ENCODE measurements at places on chromosomes 13 and 19.

DNA sequence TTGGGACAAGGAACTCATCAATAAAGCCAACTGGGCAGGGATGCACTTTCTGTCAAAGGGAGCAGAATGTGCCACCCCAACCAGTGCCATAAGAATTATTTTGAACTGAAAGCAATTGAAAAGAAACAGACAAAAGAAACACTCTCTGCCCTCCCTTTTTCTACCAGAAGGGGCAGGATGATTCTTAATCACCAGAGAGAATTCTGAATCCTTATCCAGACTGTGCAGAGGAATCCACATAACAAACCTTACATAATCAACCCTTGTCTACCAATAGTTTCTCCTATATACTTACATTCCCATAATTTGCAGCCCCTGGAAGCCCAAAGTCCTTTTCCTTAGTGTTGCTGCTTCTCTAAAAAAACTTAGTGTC is 520.7 kb upstream of the NBEA start:
- no peak for DNase-seq

DNA sequence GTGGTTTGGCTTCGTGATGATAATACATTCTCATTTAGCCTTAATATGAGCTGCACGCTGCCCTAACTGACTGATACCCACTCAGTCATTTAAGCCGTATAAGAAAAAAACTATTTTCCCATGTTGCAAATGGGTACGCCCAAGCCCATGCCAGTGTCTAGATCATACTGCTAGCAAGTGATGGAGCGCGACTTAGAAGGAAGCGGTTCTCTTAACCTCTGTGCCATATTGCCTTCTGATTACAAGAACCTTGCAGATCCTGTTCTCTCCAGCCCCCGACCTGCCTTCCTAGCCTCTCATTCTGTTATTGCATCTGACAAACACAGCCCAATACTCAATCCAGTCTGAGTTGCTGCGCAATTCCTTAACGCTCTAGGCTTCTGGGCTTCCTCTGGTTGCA is 603 bp downstream of the GPALPP1 start:
- no peak for DNase-seq

DNA sequence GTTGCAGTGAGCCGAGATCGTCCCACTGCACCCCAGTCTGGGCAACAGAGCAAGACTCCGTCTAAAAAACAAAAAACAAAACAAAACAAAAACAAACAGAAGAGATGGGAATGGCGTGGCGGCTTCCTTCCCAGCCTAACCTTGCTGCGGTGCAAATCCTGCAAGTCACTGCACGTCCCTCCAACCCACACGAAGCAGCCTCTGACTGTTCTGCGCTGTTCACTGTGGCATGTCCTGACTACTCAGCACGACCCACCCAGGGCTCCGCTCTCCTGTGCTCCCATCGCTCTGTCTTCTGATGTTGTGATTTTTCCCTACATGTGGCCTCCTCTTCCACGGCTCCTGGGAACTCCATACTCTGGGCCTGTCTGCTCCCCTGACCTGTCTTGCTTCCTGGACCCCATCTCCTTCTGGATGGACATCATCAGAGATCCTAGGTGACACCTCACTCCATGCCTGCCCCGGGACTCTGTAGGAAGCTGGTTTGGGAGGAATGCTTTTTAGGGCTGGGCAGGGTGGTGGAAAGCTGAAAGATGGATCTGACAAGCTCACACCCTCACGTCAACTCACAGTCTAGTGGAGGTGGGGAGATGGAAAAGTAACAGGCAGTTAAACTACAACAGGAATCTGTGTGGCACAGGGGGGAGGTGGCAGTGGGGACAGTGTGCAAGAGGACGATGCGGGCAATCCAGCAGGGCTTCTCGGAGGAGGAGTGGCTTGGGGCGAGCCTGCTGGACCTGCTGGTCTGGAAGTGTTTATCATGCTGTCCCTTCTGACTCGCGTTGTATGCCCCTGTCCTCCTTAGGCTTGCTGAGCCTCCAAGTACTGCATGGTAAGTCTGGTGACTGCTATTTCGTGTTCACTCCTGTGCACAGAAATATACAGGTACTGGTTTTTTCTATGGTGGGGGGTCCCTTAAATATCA is 18.8 kb downstream of the ZSCAN5A start:
- DNase-seq: no peak

- DNase-seq: peak; percentile 60
Measured at GRCh38 chr13:110521946-110522345, 39.6 kb downstream of the RAB20 start.

DNA sequence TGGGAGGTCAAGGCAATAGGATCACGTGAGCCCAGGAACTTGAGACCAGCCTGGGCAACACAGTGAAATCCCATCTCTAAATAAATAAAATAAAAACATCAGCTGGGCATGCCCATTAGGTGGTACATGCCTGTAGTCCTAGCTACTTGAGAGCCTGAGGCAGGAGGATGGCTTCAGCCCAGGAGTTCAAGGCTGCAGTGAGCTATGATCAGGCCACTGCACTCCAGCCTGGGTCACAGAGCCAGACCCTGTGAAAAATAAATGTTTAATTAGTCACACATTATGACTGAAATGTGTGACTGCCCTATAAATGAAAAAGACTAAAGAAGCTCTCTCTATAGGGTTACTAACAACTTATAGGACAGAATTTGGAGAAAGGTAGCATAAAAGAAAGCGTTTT is 37.7 kb downstream of the USP12 start:
- no peak for DNase-seq

DNA sequence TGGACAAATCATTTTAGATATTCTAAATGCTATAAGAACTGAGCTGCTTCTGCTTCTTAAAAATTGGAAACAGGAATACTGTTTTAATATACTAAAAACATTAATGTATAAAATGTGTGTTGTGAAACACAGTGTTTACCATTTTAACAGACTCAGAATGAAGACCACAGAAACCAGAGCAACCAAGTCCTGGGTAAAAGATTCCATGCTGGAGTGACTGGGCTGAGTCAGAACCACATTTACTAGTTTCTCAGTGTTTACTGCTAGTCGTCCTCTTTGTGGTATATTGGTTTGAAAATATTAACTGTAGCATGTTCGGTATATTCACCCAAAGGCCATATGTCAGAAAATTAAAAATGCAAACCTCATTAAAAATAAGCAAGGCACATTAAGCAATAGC is 31.9 kb downstream of the ANKRD10 start:
- DNase-seq: no peak

DNA sequence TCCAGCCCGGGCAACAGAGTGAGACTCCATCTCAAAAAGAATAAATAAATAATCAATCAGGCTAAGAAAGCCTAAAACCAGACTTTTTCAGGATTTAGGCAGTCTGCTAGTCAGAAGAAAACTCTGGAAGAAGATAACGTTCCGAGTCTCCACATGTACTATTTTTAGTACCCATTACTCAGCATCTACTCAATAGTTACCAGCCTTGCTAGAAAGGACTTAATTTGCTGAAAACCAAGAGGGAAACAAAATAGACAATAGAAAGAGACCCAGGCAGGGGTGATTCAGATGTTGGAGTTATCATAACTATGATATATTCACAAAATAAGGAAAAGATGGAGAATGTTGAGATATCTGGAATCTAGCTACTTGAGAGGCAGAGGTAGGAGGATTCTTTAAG is 3.6 kb upstream of the LIN7B start:
- no peak for DNase-seq

DNA sequence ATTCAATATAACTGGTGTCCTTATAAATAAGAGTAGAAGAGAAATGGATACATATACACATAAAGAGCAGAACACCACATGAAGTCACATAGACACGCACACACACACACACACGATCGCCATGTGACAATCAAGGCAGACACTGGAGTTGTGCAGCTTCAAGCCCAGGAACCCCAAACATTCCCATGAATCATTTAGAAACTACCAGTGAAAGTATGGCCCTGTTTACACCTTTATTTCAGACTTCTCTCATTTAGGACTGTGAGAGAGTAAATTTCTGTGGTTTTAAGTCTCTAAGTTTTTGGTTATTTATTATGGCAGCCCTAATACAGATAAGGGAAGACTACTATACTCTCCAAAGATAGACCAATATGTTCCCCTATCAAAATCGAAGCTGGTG is 20.4 kb upstream of the TNFSF13B start:
- no peak for DNase-seq

- DNase-seq: no peak
Measured at GRCh38 chr13:100673713-100674571, 653 bp downstream of the TMTC4 start.

GRCh38 chr19:16449330-16449961 is 22.3 kb downstream of the EPS15L1 start:
- DNase-seq: no peak

GRCh38 chr19:47765523-47766358 is 12.8 kb upstream of the SELENOW start:
- DNase-seq: no peak

DNA sequence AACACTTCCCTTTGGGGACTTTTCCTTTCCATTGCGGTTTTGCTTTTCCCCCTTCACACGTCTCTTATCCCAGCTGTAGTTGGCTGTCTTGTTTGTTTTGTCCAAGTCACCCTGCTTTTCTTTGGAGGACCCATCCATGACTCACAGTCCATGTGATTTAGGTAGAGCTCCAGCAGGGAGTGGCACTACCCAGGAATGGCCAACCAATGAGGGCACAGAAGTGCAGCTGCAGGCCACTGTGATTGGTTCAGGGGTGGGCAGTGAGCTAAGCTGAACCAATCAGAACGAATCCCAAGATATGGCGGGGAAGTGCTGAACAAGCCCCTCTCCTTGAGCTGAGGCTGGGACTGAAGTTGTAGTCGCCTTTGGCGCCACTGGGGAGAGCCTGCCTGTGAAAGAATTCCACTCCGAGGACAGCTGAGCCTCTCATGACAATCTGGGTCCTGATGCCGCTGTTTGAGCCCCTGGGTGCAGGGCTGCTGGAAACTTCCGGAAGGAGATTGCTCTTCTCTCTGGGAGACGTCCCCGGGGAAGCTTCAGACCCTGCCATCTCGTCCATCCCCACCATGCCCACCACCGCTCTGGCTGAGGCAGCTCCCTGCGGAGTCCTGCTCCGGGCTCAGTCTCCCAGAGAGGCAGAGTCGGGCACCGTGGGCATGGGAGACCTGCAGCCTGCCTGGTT is 62.9 kb upstream of the URI1 start:
- no peak for DNase-seq

GRCh38 chr13:99900960-99901359 is 70.6 kb downstream of the ZIC5 start:
- DNase-seq: no peak

GRCh38 chr13:64164435-64164834 is 2748.8 kb upstream of the PCDH20 start:
- DNase-seq: peak; percentile 39

- no peak for DNase-seq
Measured at GRCh38 chr13:73578251-73578875, 519.6 kb downstream of the KLF5 start.

DNA sequence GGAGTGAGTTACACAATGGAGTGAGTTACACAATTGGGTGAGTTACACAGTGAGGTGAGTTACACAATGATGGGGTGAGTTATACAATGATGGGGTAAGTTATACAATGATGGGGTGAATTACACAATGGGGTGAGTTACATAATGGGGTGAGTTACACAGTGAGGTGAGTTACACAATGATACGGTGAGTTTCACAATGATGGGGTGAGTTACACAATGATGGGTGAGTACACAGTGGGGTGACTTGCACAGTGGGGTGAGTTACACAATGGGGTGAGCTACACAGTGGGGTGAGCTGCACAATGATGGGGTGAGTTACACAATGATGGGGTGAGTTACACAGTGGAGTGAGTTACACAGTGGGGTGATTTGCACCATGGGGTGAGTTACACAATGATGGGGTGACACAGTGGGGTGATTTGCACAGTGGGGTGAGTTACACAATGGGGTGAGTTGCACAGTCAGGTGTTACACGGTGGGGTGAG is 52.5 kb upstream of the GAS6 start:
- no peak for DNase-seq

DNA sequence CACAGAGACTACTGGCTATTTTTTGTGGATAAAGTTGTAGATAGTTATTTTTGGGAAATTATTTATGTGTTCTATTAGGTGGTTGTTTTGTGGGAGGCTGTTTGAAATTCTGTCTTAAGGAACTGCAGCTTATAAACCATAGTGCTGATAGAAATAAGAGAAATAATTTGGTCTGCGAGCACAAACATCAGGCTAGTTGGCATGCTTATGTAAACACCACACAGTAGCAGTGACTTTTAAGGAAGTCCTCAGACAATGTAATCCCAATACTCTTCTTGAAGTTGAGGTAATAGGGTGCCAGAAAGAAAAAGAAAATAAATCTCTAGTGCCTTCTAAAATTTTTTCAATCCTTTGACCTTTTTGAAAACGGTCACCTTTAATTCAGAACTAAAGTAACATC is 23.9 kb downstream of the KL start:
- no peak for DNase-seq

- no peak for DNase-seq
Measured at GRCh38 chr13:26996965-26997752, 174.5 kb downstream of the USP12 start.

GRCh38 chr19:13613447-13613846 is 107.2 kb upstream of the CACNA1A start:
- no peak for DNase-seq

DNA sequence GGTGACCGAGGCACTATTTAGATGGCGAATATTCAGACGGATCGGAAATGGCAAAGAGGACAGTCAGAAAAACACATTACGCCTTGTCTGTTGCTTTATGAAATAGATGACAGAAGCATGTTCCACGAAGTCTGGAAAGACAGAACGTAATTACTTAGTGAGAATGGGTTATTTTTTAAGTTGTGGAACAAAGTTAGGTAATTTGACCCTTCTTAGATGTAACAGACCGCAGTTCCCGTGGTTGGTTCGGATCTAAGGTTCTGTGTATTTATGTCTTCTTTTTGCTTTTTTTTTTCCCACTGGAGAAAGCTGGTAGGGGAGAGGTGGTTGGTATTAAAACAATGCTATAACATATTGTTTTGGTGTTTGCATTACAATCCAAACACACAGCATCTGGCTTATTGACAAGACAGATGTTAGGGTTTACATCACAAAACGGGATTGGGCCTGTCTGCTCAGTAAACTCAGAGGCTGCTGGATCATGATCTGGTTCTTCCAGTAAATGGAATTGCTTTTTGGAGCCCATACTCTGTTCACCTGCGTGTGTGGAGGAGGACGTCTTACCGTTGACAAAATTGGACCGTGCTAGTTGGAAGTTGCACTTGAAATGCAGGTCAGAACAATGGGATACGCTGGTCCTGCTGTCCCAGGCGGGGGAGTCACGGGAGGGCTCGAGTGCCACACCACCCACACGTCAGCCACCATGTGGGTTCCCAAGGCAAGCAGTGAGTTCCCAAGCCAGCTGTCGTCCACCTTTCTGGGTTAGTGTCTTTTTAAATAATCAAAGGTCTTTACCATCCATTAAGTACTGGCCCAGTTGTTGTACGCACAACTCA is 13.8 kb downstream of the ATP11A start:
- peak; percentile 35 for DNase-seq

DNA sequence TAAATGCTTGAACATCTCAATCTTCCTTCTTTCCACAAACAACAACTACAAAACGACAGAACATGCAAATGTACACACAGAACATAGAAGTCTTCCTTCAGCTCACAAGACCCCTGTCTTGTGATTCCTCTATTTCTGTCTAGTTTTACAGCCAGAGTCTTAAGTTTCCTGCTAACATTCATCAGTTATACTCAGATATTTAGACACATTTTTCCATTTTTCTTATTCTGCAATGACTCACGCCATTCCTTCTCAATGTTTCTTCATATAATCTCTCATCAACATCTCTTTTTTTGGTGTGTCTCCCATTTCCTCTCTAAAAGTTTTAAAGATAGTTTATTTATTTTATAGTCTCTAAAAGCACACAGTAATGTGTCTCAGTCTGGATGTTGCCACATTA is 1872.9 kb upstream of the PCDH20 start:
- no peak for DNase-seq

Measured in right lobe of liver (tissue), 6 donors.